HCT116 (cell line): ENCODE measurements at places on chromosomes 6 and 20.

- DNase-seq: no peak
These were observed 2.5 kb upstream of the CASS4 start for GRCh38 chr20:56409521-56409920.

- DNase-seq: no peak
These were observed 128.6 kb upstream of the BACH2 start for GRCh38 chr6:90425161-90425641.

DNA sequence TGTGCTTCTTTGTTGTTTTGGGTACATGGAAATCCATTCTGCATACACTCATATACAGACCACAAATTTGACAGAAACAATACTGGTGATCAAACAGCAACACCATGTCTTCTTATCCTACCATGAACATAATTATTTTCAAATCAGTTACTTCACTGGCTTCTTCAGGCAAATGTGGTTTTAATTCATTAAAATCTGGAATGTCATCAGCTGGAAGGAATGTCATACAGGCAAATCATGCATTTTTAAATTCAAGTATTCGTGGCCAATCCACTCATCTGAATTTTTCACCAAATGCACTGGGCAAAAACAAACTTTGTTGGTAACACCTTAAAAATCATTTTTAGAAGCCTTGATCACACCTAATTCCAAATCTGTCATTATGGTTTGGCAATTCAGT, 59.3 kb downstream of the KIF6 start:
- DNase-seq: no peak

- DNase-seq: no peak
These were observed 57.4 kb upstream of the EMILIN3 start for GRCh38 chr20:41424011-41424410.

DNA sequence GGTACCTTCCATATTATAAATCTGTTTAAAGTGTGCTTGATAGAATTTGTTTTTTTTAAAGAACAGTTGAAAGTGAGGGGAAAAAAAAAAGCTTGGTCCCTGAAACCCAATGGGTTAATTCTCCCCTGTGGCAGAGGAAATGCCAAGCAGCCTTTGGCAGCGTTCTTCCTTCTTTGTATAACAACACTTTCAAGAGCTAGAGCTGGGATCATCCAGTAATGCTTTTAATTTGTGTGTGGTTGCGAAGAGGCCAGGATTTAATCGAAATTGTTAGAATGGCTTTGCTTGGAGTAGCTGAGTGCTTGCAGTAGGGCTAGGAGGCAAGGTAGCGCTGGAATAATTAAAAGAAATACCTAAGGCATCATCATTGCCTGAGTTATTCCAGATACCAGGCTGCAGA, 692.0 kb downstream of the DHX35 start:
- no peak for DNase-seq

DNA sequence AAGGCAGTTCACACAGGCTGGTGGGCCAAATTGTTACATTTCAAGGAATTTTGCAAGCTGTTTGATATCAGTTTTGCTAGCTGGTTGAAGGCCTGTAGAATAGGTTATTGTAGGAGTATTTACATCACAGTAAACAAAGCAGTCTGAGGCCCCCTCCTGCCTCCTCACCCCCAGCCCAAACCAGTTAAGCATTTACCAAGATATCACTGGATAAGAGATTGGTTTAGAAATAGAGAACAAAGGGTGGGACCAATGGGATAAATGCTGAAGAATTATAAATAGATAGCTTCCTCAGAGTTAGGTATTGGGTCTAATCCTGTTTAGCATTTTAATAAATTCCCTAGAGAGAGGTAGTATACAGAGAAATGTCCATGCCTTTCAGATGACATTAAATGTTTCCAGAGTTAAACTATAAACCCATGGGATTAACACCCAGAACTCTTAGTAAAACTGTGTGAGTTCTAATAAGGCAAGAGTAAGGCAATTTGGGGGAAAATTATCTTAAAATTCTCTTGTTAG, 2.3 kb upstream of the PHACTR2 start:
- no peak for DNase-seq

DNA sequence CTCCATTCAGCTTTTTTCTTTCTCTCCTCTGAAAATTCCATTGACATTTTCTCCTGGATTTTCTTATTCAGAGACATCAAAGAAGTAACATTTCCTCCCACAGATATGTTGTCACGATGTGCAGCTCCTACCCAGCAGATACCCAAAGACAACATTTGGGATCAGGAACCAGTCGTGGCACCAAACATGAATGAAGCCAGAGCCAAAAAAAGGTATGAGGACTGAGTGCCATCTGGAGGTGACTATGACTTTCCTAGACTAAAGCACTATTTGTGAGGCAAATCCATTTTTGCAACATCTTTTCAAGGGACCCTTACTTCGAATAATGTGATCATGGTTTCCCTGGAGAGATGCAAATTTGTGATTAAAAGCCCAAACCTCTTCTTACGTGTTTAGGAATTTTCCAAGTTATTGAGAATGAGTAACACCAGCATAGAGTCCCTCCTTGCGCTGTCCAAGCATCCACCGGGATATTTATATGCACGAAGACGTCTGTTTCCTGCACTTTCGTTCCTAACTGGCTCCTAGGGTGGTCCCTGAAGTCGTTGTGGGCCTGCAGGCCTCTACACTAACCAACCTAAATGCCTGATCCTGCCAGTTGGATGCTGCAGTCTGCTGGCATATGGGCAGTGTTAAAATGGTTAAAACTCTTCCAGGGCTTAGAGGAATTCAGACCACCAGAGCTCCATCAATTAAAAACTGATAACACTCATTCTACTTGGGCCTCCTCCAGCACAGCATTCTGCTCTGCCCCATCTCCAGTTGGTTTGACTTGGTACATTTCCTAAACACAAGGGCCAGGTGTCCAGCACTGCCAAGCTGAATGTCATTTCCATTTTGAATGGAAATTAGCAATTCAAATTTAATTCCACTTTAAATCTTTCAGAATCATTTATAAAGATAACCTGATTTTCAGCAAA, 256.6 kb downstream of the C6orf118 start:
- DNase-seq: no peak

- no peak for DNase-seq
These were observed 116.5 kb upstream of the EDN1 start for GRCh38 chr6:12173661-12174060.

DNA sequence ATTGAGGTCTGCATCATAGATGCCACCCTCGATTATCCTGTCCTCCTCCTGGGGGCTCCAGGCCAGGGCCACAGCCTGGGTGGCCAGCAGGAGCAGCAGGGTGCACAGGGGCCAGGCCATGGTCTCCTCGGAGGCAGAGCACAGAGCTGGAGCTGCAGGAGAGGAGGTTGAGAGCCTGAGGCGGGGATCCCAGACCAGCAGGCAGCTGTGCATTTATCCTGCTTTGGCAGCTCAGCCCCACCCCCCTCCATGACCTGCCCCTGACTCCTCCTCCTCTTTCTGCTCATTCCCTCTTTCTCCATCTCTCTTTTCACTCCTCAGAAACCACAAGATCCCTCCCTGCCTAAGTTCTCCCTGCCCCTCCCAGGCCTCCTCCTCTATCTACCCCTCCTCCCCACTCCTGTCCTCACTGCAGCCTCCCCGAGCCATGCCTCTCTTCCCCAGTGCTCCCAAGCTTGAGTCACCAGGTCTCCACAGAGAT, at the start of gene CST2:
TSS of gene CST2 (minus strand) at position 189 of the 481 bp plus-strand sequence. CDS start at position 120, 69 bp downstream.
- no peak for DNase-seq

GRCh38 chr20:58403272-58403671, 14.2 kb downstream of the VAPB start:
- DNase-seq: no peak

DNA sequence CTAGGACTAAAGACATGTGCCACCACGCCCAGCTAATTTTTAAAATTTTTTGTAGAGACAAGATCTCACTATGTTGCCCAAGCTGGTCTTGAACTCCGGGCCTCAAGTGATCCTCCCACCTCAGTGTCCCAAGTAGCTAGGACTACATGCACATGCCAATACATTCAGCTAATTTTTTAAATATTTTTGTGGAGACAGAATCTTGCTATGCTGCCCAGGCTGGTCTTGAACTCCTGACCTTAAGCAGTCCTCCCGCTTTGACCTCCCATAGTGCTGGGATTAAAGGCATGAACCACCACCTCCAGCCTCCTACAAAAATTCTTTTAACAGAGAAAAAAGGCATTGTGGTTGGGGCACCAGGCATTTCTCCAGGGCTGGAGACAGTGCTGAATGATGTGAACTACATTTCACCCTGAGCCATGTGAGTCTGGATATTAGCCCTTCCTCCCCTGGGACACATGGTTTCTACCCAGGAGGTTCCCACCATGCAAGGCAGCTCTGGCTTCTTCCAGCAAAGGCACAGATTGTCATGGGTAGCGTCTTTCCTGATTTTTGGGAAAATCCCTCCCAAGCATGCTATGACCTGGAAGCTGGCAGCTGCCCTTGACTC, 36.3 kb upstream of the CMTR1 start:
- no peak for DNase-seq
